ENCODE measurements at places on chromosomes 7 and 10. TPM values are rescaled to one million over a fixed set of nuclear protein-coding genes. Genes with fewer than 3 reads are reported as not detected.

The ANKRD1 gene
- total RNA-seq, result 6,042 TPM

The SLC18A3 gene
- total RNA-seq, result not detected

The GATAD1 gene
- total RNA-seq, result 11.8 TPM

The CPXM2 gene
- total RNA-seq, result 4.0 TPM

The SSC4D gene
- 0.67 TPM for total RNA-seq

The FAM20C gene
- total RNA-seq, result 52.0 TPM

The DOCK1 gene
- total RNA-seq, result 18.6 TPM

The PRKG1 gene
- 29.3 TPM for total RNA-seq

The AKR1C4 gene
- total RNA-seq, result not detected

GRCh38 chr7:12722636-12723605 lies 35.5 kb downstream of the ARL4A start:
- DNase-seq, result no peak

DNA sequence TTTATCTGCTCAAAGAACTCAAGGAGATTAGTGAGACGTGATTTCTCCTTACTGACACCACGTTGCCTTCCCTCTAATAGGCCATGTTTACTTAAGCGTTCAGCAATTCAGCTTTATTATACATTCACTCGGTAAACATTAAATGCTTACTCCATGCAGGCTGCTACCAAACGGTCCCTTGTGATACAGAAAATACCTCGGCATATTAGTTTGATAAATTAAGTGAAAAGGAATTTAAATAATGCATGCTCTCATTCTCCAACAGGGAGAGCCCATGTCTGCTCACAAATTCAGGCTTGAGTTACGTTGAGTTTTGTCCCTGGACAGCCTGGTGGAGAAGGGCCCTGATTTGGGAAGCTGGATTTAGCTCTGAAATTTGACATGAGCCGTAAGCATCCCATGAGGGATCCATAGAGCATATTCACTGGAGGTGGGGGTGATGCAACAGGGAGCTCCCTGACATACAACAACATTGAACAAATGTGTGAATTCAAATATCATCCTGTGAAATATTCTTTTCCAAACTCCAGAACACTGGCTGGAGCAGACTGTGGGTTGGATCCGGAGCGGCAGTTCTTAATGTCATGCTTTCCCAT lies 86.3 kb downstream of the TBXAS1 start:
- DNase-seq, result no peak

GRCh38 chr10:133608855-133609254 lies 17.7 kb downstream of the FRG2B start:
- no peak for DNase-seq

- DNase-seq, result no peak
Observed at GRCh38 chr10:63084690-63085382, 48.3 kb upstream of the NRBF2 start.

GRCh38 chr7:140350056-140350455 lies 48.3 kb downstream of the SLC37A3 start:
- DNase-seq, result no peak

DNA sequence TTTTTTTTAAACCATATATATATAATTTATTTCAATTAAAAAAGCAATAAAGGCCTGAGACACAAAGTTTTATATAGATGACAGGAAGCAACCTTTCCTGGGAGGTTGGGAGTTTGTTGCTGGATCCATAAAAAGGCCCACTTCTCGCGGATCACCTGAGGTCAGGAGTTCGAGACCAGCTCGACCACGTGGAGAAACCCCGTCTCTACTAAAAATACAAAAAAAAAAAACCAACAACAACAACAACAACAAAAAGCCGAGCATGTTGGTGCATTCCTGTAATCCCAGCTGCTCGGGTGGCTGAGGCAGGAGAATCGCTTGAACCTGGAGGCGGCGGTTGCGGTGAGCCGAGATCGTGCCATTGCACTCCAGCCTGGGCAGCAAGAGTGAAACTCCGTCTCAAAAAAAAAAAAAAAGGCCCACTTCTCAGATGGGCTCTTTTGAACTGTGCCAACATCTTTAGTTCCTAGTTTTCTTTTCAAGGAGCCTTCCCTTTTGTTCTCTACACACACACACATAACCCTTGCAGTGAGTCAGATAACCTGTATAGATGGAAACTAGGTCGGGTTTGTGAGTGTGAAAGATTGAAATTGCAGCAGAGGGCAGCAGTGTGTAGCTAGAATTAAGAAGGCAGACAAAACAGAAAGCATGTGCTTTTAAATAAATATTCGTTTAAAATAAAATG lies 1.2 kb upstream of the SMNDC1 start:
- DNase-seq, result no peak

DNA sequence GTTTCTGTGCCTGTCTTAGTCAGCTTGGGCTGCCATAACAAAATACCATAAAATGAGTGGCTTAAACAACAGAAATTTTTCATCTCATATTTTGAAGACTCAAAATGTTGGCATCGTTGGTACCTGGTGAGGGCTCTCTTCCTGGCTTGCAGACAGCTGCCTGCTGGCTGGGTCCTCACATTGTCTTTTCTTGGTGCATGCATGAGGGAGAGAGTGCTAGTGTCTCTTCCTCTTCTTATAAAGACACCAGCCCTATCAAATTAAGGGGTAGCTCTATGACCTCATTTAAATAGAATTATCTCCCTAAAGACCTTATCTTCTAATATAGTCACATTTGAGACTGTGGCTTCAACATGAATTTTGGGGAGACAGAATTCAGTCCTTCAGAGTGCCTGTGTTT lies 39.9 kb downstream of the ST8SIA6 start:
- DNase-seq, result no peak

DNA sequence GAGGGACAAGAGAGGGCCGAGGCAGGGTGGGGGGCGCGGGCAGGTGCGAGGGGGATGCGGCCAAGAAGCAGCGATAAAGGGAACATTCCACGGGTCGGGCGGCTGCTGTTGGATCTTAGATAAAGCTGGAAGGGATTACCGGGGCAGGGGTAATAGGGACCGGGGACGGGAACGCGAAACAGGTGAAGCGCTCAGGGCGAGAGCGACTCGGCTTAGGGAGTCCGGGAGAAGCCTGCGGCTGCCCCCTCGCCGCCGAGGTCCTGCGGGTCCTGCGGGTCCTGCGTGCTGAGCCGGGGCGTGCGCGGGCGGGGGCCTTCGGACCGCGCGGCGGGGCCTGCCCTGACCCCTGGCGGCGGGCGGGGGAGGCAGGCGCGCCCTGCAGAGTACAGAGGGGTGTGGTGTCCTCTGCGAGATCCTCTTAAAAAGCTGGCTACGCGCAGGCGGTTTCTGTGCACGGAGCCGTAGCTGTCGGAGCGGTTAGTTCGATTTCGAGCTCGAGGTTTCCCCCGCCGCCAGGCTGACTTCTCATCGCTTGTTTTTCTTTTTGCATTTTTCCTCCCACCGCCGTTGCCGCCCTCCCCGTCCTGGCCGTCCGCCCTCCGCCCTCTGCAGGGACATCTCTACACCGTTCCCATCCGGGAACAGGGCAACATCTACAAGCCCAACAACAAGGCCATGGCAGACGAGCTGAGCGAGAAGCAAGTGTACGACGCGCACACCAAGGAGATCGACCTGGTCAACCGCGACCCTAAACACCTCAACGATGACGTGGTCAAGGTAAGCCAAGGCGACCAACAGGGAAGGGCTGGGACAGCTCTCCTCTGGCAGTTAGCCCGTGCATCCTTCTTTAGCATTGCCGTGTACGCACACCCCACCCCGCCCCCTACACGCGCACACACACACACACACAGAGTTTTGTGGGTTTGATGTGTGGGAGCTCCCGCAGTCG lies 1.4 kb downstream of the CAV1 start:
- DNase-seq, result peak; percentile 86

DNA sequence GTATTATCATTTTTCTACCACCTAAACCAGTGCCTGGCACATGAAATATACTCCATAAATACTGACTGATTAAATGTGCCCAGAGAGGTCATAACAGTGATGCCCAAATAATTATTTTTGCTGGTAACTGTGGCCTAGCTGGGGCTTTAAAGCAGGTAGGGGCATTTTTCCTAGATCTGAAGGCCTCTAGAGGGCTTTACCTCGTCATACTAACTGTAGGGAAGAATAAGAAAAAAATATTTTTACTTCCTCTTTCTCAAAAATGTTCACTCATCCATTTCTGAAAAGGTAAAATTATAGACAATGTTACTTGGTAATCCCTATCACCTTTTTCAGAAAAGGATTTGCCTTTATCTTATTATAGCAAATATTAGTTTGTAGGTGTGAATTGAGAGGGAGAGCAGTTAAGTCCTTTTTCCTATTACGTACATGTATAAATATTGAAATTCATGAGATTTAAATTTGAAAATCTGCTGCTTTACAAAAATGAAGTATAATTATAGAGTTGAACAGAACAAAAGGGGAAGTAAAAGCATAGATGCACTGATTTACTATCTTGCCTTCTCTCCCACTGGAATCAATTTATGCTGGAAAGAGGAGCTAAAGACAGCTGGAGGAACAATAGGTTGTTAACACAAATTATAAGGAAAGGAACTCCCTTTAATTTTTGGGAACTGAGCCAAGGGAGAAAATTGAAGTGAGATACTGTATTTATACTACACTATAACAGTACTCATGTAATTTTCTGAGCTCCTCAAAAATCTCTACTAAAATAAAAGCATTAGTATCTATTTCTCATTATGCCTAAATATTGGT lies 71.5 kb upstream of the NOBOX start:
- DNase-seq, result no peak

- no peak for DNase-seq
Observed at GRCh38 chr10:71850021-71850742, 869 bp downstream of the PSAP start.

- no peak for DNase-seq
Observed at GRCh38 chr10:92688573-92688926, 1.2 kb upstream of the HHEX start.

DNA sequence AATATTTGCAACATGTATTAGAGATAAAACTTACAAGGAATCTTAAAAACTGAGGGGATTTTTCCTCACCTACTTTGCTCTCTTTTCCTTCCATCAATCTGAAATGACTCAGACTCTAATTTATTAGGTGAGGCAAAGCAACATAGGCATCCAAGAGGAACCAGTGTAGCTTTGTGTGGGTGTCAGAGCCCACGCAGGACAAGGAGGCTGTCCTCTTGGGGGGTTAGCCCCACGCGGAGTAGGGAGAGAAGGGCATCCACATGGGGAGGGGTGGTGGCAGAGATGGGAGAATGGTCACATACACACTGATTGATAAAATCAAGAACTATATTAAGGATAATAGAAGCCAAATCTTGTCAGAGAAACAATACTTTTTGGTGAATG lies 33.8 kb upstream of the ARMS2 start:
- no peak for DNase-seq
